Left lung (tissue), 14 donors: ENCODE measurements at places on chromosomes 12 and 14.

GRCh38 chr12:27025116-27025515 lies 2.8 kb downstream of the MED21 start:
- DNase-seq, result no peak

- no peak for DNase-seq
Measured at GRCh38 chr14:75752907-75753594, 92.0 kb downstream of the TTLL5 start.

DNA sequence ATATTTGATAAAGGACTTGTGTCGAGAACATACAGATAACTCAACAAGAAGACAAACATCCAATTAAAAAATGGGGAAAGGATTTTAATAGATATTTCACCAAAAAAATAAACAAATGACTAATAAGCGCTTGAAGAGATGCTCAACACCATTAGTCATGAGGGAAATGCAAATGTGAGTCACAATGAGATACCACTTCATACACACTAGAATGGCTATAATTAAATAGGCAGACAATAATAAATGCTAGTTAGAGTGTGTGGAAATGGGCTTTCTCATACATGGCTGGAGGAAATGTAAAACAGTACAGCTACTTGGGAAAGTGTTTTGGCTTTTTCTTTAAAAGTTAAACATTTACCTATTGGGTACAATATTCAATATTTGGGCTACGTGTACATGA lies 34.8 kb downstream of the DLK1 start:
- no peak for DNase-seq

- DNase-seq, result no peak
Measured at GRCh38 chr14:65392296-65392695, 20.2 kb upstream of the FUT8 start.

DNA sequence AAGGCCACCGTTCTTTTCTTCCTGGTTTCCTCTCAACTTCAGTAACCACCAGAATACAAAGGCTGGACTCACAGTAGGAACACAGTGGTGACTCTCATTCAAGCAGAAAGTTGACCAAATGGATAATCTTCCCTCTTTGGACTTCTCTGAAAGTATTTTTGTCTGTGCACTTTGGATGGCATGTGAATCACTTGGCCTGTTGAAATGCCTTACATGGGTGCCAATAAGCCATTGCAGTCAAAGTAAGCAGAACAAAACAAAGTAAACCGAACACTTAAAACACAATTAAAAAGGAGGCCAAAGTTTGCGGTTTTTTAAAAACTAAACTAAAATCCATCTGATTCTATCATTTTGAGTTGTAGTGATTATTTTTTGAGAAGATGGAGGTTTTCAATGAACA lies 370.1 kb upstream of the DDHD1 start:
- DNase-seq, result no peak

- DNase-seq, result no peak
Measured at GRCh38 chr12:15634010-15634683, 155.0 kb downstream of the EPS8 start.

DNA sequence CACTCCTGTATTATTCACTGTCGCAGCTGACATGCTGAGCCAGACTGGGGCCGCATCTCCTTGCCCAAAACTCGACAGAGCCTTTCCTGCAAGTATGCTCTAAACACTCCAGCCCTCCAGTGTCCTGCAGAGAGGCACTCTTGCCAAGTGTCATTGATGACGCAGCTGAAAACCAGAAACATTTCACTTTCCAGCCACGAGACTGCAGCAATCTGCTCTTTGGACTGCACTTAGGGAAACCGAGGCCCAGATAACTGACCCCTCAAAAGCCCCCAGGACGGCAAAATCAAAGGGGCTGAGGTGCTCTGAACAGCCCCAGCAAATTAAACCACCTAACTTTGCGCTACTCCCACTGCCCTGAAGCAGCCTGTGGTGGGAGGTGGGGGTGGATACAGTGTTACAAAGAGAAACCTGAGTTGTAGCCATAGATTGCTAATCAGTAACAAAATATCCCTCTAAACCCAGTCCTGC lies 2.6 kb downstream of the CCDC85C start:
- peak; percentile 58 for DNase-seq
